ENCODE measurements at places on chromosomes 3 and 15. TPM values are rescaled to one million over a fixed set of nuclear protein-coding genes. Genes with fewer than 3 reads are reported as not detected.
A peak's percentile ranks its signal among the peaks of the same experiment; 100 is the strongest.

- DNase-seq: peak; percentile 74
Measured at GRCh38 chr15:64897345-64897985, 14.2 kb upstream of the ANKDD1A start.

- peak; percentile 9 for DNase-seq
Measured at GRCh38 chr15:79028411-79028964, 62.1 kb downstream of the RASGRF1 start.

DNA sequence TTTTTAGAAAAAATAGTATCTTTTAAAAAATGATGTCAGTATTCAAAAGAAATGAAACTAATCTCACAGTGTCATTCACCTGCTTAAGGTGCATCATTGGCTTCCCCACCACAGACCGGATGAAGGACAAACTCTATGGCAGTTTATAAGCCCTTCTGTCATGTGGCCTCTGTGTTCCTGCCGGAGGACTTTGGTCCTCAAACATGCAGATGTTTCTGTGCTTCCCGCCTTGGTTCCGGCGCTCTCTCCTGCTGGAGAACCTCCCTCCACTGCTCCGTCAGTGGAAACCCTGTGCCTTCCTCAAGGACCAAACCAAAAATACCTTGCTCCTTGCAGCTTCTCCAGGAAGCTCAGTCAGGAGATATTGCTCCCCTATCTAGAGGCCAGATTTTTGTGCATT is 326.3 kb downstream of the UACA start:
- no peak for DNase-seq

GRCh38 chr15:70923311-70924080 is 30.9 kb downstream of the LRRC49 start:
- no peak for DNase-seq

DNA sequence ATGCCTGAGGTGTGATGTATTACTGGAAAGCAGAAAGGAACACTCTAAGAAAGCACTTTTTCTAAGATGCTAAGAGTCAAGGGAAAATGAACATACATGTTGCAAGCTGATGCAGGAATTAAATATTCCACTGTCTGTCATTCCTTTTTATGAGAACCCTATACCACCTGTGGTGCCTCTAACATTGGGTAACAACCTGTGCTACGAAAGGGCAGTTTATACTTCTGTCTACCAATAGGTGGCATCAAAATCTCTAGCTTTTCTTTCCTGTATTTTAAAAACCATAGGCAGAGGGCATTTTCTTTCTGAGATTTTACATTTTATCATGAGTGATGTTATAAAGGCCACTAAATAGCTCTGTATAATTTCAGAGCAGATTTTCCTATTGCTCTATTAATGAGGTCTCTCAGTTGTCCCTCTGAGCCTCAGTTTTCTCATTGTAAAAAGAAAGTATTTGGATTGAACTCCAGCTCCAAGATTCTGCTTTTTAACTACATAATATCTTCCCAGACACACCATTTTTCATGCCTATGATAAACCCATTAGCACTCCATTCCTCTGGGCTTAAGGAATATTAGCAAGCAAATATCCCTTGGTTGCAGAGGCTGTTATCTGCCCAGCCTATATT is 3.5 kb upstream of the CPNE4 start:
- DNase-seq: peak; percentile 24

GRCh38 chr3:171066206-171066605 is 39.7 kb upstream of the SLC2A2 start:
- DNase-seq: no peak

Gene LSAMP
- total RNA-seq: not detected

DNA sequence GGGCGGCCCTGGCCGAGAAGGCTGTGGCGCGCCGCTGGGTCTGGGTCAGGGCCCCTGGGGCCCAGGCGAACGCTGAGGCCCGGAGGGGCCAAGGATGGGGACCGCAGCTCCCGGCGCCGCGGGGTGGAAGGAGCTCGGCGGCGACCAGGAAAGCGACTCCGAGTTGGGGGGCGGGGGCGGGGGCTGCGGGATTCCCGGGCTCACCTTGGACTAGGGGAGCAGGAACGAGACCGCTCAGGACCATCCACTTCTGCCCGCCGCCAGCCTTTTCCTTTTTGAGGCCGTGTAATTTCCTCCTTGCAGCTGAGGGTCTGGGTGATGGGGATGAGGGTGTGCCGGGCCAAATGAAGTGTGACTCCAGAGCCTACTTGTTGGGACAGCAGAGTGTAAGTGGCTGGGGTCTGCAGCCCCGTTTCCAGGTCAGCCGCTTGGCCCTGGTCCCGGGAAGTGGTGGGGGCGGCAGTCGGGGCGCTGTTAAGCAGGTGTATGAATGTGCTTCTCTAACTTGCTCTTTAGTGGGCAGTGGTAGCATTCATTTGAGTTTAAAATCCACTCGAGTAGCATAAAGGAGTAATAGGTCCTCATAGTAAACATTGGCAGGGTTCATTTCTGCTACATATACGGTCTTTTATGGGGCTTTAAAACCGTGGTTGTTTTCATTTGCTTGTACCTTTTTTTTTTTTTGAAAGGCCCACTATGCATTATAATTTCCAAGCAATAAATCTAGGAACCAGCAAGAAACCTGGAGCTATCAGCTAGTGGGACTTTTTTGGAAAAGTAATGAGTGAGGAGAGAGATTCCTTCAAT is 717 bp downstream of the PXK start:
- DNase-seq: no peak

DNA sequence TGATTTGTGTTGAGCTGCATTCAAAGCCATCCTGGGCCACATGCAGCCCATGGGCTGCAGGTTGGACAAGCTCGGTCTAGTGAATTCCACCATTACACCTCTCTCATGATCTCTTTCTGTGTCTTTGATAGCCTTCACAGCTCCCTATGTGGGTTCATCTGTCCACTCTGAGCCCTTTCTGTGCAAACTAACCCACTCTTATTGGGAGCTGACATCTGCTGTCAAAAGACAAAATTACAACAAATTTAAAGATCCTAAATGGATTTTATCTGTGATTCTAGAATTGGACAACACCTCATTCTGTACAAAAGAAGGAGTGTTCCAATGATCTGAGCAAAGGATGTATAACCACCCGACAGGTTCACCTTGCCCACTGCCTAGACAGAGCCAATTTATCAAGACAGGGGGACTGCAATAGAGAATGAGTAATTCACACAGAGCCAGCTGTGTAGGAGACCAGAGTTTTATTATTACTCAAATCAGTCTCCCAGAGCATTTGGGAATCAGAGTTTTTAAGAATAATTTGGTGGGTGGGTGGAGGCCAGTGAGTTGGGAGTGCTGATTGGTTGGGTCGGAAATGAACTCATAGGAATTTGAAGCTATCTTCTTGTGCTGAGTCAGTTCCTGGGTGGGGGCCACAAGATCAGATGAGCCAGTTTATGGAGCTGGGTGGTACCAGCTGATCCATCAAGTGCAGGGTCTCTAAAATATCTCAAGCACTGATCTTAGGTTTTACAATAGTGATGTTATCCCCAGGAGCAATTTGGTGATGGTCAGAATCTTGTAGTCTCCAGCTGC is 2.6 kb upstream of the XYLB start:
- DNase-seq: no peak

Data from HFFc6 (cell line).